ENCODE measurements at places on chromosomes 2 and 18.

DNA sequence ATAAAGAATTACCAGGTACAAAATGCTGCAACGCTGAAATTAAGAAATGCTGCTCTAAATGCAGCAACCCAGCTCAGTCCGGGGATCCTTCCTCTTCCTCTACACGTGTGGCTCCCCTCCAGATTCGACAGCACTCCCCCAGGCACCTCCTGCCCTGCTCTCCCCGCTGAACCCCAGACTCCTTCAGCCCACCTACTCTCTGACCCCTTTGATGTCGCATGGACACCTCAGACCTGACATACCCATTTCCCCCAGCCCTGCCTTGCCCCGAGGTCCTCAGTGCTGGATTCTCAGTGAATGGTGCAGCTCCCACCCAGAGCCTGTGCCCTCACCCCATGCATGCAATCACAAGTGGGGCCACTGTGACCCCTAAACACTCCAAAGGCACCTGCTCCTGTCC lies 4.6 kb upstream of the ADRA2B start:
- no peak for DNase-seq

GRCh38 chr2:268323-268722 lies 3.6 kb downstream of the ACP1 start:
- no peak for DNase-seq

DNA sequence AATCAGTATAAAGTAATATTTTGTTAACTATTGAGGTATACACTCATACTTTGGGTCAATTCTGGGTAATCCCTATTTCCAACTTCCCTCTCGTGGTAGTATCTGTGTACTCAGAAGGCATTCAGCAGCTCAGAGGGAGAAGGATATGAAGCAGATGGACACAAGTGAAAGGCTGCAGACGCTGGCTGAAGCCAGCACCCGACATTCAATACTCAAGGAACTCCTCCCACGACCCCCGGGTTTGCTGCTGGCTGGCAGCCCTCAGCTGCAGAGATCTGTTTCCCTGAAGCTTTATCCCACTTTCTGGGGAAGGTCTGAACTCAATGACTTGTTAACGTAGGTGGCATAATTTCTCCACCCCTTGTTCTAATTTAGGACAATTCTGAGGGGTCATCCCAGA lies 847.3 kb upstream of the SOX11 start:
- no peak for DNase-seq

- no peak for DNase-seq
These were observed 6.0 kb downstream of the MC2R start for GRCh38 chr18:13909141-13909940.

DNA sequence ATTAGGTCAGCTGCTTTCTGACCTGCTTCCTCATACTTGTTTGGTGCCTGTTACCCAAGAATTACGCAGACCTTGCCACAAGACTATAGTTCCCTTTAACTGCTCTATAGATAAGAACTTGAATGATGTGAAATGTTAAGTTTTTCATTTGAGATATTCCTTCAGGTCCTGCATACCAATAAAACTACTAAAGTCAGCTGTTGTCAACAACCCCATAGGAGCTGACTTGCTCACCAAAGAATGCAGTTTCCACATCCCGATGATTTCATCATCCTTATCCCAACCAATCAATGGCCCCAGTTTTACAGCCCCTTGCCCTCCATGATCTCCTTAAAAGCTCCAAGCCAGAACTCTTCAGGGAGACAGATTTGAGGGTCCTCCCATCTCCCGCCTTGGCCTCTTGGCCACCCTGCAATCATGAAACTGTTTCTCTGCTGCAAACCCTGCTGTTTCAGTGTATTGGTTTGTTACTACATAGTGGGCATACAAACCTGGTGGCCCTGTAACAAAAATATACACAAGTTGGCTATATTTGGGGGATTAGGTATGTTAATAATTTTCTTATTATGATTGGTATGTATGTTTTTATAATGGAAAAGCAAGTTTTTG lies 396.3 kb upstream of the CHST9 start:
- DNase-seq: no peak

DNA sequence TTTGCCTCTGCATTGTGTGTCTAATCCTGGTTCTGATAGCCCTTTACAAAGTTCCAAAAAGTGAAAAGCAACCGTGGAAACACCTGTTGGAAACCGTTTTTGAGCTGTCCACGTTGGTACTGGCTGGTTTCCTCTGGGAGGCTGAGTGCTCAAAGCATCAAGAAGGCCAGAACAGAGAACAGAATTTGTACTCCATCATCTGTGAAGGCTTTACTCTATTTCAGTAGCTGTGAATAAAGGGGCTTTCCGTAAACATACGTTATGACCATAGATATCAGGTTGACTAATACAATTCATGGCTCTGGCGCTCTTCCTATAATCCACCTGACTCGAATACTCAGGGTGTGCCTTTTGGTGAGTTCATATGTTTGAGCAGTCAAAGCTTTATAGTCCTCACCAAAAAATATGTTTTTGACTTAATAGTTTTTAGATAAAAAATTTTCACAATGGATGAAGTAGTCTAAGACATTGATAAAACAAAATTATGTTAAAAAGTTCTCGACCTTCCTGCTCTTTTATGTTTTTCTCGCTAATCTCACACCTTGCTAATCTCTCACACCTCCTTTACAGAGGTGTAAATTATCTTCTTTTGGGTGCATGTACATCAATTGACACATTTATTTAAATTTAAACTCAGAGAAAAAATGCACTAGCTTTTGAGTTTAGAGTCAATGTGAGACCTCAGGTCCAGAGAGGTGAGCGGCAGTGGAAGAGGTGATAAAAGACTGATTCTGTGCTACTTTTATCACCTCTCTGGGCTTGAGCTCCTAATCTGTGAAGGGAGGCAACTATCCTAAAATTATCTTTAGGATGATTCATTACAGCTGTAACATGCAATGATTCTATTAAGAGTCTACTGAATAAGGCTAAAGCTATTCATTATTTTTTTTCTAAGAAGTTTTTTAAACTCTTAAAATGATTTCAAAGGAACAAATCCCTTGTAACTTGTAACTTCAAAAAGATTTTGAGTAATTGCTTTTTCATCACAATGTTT lies 65.3 kb downstream of the CXCR4 start:
- DNase-seq: no peak

DNA sequence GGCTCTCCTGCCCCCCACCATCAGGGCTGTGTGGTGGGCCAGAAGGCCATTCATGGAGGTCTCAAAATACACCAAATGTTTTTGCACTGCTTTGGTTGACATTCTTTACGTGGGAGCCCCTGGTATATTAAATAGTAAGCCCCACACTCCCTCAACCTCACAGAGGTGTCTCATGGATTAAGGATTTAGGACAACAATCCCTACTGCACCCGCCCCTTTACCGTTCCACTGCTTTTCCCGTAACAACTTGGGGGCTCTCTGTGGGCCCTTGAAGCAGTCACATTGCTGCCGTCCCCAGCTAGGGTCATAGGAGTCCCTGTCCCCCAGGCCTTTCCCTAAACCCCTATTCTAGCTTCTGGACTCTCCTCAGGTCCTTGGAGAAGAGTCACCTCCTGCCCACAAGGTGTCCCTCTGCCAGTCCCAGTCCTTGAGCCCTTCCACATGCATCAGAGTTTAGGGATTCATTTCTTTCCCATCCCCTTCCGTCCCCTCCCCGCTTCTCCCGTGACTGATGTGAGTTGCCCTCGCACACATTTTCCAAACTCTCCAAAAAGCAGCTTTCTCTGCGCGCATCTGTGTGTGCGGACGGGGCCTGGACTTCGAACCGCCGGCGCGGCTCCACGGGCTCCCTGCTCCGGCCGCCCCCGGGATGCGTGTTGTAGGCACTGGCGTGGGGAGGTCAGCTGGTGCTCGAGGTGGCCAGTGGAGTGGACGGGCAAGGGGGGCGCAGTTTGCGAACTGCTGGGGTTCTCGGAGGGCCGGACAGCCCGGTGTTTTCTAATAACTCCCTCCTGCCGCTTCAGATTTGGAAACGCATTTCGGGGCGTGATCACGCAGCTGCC lies 84.8 kb downstream of the LYPD1 start:
- DNase-seq: no peak

GRCh38 chr2:32562906-32563305 lies 64.9 kb upstream of the TTC27 start:
- DNase-seq: no peak

DNA sequence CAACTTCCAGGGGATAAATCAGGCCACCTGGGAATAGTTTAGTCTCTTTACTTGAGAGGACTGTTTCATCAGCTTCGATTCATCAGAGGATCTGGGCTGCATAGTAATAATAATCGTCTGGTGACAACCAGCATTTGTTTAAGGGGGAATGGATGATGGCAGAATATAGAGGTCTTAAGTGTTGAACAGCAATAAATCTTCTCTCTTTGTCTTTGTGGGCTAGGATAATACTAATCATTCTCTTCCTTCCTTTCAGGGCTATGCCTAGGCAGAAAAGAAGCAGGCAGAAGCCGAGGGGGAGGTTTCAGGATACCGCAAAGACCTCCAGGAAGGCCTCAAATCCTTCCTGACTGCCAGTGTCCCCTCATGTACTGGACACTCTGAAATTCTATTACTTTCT lies 150.4 kb upstream of the GAREM1 start:
- DNase-seq: no peak

GRCh38 chr18:70029163-70029562 lies 81.5 kb upstream of the CD226 start:
- no peak for DNase-seq

GRCh38 chr2:165827016-165827920 lies 33.2 kb upstream of the GALNT3 start:
- DNase-seq: no peak

DNA sequence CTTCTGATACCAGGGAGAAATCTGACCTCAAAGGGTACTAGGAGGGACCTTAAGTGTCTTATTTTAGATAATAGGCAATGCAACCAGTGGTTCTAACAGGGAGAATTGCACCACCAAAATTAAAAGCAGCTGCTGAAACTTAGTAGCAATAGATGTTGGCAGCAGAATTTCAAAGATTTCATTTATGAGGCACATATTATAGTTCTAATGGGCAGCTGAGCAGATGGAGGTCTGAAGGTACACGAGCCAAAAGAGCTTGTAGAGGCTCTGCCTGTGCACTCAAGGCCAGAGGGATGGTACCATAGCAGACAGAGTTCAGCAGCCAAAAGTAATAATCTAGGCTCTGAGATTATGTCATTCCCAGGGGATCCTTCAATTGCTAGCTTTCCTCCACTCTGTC lies 87.3 kb upstream of the NCKAP5 start:
- no peak for DNase-seq

DNA sequence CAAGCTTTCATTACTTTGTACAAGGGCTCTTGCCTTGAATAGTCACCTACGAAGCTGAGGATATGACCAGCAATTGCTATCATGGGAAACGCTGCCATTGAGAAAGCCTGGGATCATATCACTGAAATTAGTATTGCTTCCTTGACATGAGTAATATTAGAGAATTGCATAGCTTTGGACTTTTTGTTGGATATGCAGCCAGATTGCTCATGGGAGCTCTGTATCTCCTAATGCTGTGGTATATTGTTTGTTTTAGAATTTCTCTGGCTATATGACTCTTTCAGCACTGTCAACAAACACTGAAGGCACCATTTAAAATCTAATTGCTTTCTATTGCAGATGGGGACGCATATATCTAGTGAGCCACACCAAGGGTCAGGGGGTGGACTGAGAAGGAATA lies 80.0 kb upstream of the WDSUB1 start:
- no peak for DNase-seq

DNA sequence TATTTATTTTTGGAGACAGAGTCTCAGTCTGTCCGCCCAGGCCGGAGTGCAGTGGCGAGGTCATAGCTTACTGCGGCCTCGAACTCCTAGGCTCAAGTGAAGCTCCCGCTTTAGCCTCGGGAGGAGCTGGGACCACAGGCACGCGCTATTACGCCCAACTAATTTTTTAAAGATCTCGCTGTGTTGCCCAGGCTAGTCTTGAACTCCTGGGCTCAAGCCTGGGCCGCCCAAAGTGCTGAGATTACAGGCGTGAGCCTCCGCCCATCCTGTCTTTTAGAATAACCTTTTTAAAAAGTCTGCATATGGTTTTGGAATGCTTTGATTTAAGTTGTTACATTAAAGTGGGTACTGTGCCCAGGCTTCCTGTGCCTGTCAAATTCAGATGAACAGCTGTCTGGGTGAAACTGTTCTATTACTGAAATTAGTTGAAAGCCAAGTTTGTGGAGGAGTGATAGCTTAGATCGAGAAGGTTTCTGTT lies 944 bp downstream of the RAB3GAP1 start:
- no peak for DNase-seq

DNA sequence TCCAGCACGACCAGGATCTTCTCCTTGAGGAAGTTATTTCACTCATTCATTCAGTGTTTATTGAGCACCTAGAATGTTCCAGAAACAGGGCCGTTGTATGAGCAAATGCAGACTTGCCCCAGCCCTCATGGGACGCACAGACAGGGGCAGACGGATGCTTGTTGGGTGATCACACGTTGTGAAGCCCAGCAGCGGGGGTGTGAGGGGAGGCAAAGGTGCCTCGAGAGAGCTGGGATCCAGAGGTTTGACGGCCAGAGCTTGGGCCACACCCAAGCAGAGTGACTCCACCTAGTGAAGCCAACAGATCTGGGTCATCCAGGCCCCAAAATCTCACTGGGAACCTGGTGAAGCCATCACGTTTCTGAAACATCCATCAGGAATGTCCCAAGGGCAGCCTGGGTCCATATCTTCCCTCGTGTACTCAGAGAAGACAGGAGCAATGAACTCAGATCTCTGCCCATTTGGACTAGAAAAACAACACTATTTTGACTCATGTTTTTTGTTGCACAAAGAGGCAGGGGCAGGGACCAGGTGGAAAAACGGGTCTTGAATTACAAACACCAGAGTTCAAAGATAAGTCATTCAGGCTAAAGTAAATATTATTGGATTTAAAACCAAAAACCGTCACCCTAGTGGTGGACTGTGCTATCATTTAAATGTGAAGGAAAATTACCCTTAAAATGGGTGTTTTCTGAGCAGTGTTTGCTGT lies 54.9 kb upstream of the RBM44 start:
- DNase-seq: no peak

DNA sequence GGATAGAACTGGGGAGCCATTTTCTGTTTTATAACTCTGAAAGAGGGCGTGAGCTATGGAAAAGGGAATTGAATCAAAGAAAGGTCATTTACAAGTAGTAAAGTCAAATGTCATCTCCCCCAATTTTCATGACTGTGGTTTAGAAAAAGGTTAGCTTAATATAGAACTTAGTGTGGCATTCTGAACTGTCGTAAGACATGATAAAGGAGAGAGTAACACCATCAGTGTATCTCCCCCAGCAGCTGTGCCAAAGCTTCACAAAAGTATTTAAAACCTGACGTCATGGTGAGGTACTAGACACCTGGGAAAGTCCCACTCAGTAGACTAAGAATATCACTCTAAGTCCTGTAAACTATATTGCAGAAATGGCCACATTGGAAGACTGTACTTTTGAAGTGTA lies 5.8 kb upstream of the IKZF2 start:
- no peak for DNase-seq

DNA sequence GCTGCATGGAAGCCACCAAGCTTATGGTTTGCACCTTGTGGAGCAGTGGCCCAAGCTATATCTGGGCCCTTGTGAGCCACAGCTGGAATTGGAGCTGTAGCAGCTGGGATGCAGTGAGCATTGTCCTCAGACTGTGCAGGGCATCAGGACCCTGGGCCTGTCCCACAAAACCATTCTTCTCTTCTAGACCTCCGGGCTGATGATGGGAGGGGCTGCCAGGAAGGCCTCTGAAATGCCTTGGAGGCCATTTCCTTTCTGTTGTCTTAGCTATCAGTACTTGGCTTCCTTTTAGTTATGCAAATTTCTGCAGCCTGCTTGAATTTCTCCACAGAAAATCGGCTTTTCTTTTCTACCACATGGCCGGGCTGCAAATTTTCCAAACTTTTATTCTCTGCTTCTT lies 46.4 kb upstream of the CSRNP3 start:
- DNase-seq: no peak

- DNase-seq: no peak
These were observed 33.3 kb upstream of the SESTD1 start for GRCh38 chr2:179297927-179298326.

- DNase-seq: no peak
These were observed 565.1 kb downstream of the PIK3C3 start for GRCh38 chr18:42520138-42520537.
